ENCODE measurements at places on chromosomes 12 and 14. TPM values are rescaled to one million over a fixed set of nuclear protein-coding genes. Genes with fewer than 3 reads are reported as not detected.

The SMCO3 gene
- total RNA-seq, result not detected

The BCL2L14 gene
- total RNA-seq, result not detected

The AMN gene
- 0.39 TPM for total RNA-seq

The KSR2 gene
- total RNA-seq, result 0.71 TPM

The SERPINA3 gene
- total RNA-seq, result 10.6 TPM

The LRFN5 gene
- total RNA-seq, result not detected

The ASIC1 gene
- total RNA-seq, result 5.0 TPM

The DDX54 gene
- total RNA-seq, result 49.9 TPM

The PMEL gene
- 1.4 TPM for total RNA-seq

The OR6C2 gene
- total RNA-seq, result not detected

The ACOT4 gene
- total RNA-seq, result 2.5 TPM

The LETMD1 gene
- 24.1 TPM for total RNA-seq

The PPP1R1A gene
- 0.24 TPM for total RNA-seq

The GIT2 gene
- 19.2 TPM for total RNA-seq

The RFLNA gene
- 0.24 TPM for total RNA-seq

The RTN1 gene
- total RNA-seq, result not detected

The CELA1 gene
- total RNA-seq, result not detected

The CAPZA3 gene
- not detected for total RNA-seq

The CMTM5 gene
- not detected for total RNA-seq

The RNASE11 gene
- total RNA-seq, result not detected

The NOS1 gene
- total RNA-seq, result 0.61 TPM
